ENCODE measurements at places on chromosomes 2 and 18.

DNA sequence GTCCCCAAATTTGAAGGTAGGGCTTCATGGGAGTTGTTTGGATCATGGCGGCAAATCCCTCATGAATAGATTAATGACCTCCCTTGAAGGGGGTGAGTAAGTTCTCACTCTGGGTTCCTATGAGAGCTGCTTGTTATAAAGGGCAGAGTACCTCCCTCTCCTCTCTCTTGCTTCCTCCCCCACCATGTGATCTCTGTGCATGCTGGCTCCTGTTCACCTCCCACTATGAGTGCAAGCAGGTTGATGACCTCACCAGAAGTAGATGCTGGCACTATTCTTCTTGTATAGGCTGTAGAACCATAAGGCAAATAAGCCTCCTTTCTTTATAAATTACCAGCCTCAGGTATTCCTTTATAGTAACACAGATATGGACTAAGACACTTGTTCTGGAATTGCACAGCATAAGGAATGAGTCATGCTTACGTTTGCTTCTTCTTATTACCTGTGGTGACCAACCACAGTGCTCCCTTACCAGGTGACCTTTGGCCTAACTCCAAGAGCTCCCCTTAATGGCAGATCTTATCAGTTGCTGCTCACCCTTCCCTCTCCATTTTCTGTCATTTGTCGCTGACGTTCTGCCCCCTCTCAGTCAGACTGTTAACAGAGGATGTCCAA, 559.5 kb upstream of the GCFC2 start:
- DNase-seq, result no peak

- no peak for DNase-seq
Measured at GRCh38 chr2:25336383-25336841, 5.3 kb downstream of the DNMT3A start.

DNA sequence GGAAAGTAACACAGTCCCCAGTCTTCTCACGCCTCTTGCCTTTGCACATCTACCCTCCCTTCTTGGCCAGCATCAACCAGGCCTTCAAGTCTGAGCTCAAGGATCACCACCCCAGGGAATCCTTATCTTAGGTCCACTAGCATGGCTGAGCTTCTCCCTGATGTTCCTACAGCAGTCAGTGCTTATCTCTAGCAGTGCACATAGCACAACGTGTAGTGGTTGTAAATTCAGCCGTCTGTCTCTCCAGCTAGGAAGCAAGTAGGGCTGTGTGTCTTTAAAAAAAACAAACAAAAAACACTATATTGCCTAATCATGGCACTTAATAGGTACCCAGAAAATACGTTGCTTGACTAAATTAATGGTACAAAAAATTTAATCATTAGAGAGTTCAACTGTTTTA, 29.2 kb downstream of the KCNG3 start:
- DNase-seq, result no peak

DNA sequence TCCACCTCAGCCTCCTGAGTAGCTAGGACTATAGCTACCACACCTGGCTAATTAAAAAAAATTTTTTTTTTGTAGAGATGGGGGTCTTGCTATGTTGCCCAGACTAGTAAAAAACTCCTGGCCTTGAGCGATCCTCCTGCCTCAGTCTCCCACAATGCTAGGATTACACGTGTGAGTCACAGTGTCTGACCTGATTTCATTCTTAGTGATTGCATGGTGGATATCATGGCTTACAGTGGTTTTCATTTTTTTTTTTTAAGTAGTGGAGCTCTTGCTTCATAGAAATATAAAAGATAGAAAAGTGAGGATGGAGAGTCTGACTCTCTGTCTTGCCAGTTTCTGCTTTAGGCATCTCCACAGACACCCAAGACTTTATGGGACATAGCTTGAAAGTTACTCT, 83.6 kb downstream of the CDC42EP3 start:
- DNase-seq, result no peak

- DNase-seq, result no peak
Measured at GRCh38 chr18:77645170-77645872, 395.7 kb downstream of the GALR1 start.

- DNase-seq, result no peak
Measured at GRCh38 chr2:117407746-117408145, 406.7 kb upstream of the DDX18 start.
